ENCODE measurements at places on chromosomes 7 and 10.

DNA sequence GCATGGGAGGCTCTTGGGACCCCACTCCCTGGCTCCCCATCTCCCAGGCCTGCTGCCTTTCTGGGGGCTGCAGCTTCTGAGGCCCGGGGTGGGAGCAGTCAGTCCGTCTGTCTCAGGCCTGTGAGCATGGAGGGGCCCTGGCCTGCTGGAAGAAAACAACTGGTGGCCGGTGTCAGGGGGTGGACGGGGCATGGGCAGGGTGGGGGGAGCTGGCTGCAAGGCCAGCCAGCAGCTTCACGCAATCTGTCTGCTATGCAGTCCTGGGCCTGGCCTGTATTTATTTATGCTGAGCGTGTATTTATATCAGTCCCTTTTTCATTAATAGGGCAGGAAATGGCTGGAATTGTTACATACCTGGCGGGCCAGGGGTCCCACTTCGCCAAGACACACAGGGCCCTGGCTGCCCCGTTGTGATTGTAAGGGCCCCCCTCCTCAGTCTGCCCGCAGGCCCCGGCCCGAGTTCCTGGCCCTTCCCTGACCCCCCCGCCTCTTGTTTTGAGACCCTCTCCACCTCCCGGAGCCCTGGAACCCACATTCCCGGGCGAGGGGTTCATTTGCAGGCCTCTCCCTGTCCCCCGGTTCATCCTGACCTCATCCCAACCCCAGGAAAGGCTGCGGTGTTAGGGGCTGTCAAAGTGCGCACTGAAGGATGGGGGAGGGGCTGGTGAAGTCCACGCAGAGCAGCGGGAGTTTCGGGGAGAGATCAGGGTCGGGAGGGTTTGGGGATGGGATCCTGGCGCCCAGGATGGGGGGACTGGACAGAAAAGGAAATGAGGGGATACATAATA lies 8.2 kb downstream of the TMEM270 start:
- no peak for DNase-seq

DNA sequence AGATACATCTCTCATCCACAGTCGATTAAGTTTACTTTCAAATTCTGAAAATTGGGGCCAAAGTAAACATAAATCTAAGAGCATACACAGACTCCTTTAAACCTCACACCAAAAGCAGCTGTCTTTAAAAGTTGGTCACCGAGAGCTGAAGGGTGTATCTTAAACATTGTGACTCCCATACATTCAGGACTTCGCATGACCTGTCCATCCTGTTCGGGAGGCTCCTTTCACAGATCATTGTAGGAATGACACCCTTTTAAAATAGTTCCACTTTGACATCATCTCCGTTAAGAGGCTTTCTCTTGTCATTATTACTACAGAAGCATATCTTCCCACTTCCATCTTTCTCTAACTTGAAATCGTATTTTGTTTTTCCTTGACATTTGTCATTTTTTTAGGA lies 440.0 kb downstream of the DNAJB9 start:
- DNase-seq = no peak

DNA sequence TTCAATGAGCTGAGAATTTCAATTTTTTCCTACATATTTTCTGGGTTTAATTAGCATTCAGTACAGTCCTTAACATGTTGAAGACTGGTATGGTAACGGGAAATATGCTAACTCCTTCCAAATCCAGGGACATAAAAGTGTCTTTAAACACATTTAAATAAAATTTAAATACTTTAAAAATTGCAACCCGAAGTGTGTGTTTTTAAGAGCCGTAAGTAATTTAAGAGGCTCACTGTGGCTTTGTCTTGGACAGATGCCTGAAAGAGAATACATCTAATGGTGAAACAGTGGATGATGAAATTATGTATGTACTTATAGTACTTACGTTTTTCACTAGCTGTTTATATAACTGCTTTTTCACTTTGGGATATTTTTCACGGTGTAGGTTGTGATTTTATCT lies 687.3 kb upstream of the CELF2 start:
- DNase-seq = no peak

DNA sequence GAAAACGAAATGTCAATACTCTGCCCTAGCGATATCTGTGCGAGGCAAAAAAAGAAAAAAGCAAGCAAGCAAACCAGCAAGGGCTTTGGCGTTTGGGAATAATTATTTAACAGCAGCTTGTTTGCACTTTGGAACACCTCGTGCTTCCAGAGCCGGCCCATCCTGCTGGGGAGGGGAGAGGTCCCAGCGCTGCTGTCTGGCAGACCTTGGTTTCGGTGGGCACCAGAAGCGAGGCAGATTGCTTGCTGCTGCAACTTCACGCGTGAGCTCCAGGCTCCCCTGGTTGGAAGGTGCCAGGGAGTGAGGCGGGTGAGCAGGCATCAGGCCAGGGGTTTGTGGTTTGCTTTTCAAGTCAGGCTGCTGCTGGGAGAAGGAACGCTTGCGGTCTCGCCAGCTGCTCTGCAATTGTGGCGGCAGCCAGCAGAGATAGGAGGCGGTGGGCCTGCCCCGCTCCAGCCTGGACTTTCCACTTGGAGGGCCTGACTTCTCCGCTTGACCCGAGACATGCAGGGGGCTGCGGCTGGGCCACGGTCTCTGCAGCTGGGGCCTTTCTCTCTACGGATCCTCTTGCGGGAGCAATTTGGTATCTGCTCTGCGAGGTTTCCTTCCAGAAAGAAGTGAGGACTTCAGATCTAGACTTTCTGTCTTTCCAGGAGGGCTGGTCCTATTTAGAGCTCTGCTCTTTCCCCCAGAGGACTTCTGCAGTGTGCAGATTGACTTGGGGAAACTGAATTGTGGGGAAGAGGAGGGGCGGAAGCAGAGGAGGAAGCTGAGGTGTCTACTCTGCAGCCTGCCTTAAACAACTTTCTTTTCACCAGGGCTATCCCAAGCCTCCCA lies 131.4 kb downstream of the PRPF18 start:
- DNase-seq = peak; percentile 56

DNA sequence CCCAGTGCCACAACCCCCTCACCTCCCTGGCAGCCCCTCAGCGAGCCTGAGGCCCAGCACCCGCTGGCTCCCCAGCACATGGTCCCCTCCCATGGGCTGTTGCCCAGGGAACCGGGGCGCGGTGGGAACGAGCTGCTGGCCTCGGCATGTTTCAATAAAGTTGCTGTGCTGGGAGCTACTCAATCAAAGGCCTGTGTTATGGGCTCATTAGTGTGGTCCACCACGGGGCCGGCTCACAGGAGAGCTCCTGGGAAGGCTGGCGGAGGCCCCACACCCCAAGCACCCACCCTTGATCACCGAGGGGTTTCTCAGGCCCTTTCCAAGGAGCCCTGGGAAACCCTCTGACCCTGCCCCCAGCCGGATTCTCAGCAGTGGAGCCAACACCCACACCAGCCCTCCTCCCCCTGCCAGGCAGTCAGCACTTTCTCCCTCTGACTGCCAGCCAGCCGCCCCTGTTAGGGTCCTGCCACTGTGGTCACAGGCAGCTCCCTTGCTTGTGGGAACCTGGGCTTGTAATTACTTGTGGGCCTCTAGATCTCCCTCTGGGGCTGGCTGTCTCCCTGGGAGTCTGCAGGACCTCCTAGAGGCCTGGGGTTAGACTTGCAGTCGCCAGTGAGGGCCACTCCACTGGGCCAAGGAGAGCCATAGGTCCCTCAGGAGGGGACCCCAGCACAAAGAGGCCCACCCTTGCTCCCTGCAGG lies 24.8 kb upstream of the TRIM8 start:
- no peak for DNase-seq

DNA sequence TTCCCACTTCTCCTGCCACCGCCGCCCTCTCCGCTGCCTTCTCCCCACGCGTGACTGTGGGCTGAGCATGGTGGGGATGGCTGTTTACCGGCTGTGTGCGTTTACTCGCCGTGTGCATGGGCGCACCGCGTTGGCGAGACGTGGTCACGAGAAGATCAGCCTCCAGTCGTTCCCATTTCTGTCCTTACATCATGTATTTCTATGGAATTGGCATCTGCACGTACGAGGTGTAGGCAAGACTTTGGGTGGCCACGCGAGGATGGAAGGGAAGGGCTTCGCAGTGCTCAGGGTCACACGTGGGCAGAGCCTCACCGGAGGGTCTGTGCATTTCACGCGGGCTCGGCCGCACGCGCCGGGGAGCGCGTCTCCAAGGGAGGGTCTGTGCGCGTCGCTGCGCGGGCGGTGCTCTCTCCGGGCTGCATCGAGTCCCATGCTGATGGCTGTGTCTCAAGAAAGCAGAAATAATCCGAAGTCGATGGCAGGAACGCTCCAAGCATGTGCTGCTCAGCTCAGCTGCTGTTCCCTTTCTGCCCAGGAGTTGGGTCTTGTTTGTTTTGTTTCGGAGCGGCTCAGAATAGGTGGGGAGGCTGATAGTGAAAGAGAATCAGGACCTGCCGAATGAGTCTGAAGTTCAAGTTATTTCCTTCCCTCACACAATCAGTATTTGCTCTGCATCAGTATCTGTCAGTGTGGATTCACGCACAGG lies 973 bp downstream of the CAMK1D start:
- peak; percentile 75 for DNase-seq

GRCh38 chr10:122494833-122495232 lies 33.5 kb downstream of the HTRA1 start:
- DNase-seq = no peak

DNA sequence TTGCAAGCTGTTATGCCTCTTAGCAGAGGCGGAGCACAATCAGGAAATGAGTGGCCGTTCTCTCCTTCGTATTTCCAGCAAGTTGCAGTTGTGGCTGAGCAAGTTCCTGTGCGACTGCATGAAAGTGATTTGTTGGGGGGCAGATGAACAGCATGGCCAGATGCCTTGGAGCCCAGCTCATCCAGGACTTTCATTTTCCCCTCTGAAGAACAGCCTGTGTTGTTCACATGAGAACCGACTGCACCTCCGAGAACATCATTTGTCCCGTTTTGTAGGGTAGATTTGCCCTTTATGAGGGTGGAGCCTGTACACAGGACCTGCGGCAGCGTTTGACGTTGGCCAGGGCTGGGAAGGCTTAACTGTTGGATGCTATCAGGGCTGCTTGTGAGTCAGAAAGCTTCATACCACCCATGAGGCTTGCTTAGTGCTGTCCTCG lies 4.4 kb downstream of the BAG3 start:
- DNase-seq = peak; percentile 30

- DNase-seq = no peak
Measured at GRCh38 chr7:139159900-139160675, 50.6 kb upstream of the ZC3HAV1 start.

DNA sequence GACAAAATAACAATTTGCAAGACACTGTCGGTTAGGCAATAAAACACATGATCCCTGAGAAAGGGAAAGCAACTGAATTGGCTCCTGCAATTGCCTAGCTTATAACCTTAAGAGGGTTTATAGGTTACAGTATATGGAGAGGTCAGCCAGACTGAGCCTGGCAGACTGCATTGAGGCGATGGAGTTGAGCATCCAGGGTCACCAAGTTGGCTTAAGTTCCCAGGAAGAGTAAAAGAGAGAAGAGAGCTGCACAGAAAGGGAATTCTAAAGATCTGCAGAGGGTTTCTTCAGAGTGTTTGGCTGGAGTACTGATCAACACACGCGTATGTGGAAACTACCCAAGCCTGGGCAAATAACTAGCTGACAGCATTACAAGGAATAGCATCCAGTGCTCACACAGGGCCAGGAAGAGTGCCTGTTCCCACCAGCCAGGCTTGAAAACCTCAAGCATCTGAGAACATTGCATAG lies 11.2 kb downstream of the ANKMY2 start:
- peak; percentile 40 for DNase-seq

DNA sequence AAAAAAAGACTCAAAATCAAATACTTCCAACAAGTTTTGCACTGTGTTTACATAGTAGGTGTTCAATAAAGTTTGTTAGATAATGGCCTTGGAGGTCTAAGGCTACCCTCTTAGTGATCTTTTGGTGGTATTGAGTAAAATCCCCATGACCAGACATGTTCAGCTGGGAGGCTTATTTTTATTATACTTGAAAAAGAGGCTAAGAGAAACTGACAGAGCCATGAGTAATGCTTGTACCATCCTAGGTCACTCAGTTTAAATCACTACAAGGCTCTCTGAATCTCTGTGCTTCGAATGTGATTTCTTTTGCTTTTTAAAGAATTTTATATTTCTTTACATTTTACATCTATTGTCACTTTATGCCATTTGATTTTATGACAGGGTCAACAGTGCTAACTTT lies 90.5 kb downstream of the TWIST1 start:
- DNase-seq = no peak

DNA sequence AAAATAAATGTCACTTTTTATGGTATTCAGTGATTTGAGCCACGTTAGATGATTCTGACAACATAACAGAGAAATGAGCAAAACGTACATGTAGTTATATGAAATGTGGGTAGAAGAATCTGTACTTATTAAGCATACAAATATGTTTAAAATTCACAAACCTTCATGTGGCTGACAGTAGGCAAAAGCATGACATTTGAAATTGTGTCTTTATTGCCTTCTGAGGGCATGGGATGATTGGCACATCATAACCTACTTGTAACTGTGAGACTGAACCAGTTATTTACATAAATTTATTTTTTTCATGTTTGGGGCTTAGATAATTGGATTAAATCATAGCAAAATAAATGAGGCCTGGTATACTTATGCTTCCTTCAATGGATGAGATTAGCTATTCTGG lies 202.2 kb downstream of the DNAJB9 start:
- no peak for DNase-seq

DNA sequence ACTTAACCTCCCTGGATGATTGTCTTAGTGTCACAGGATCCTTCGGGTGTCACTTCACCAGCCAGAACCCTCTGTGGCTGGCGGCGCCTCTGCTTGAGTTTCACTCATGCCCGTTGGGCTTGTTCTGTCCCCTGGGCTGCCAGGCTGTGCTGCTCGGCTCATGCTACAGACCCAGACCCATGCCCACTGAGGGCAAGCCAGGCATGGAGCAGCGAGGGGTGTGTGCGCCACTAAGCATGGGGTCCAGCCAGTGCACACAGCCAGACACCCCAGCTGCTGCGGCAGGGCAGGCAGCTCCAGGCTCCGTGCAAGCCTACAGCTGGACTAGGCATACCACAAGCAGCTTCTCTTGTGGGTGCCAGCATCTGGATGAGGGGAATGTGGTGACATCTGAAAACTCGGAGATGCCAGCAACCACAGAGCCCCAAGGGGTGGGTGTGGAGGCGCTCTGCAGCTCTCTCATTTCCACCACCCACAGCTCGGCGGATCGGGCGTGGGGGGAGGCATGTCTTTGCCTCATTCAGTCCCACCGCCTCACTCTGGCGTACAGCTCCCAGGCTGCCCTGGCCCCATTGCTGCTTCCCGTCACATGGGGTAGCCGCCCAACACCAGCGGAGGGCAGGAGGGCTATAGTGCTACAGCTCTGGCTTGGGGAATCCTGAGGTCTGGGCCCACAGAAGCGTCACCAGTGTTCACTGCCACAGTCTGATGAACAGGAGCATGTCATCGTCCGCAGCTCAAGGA lies 269.6 kb upstream of the LRGUK start:
- no peak for DNase-seq

DNA sequence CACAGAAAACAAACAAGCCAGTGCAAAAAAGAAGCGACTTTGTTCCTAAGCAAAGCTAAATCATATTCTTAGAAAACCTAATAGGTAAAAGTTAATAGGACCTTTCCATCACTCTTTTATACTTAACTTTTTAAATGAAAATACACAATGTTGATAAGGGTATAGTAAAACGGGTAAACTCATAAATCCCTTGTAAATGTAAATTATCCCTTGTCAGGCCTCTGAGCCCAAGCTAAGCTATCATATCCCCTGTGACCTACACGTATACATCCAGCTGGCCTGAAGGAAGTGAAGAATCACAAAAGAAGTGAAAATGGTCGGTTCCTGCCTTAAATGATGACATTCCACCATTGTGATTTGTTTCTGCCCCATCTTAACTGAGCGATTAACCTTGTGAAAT lies 76.4 kb downstream of the GSAP start:
- no peak for DNase-seq

- DNase-seq = no peak
Measured at GRCh38 chr10:14247377-14248116, 83.2 kb downstream of the FRMD4A start.

Measured in inflammatory macrophage (primary cell).